ENCODE measurements at places on chromosomes 5 and 9.

DNA sequence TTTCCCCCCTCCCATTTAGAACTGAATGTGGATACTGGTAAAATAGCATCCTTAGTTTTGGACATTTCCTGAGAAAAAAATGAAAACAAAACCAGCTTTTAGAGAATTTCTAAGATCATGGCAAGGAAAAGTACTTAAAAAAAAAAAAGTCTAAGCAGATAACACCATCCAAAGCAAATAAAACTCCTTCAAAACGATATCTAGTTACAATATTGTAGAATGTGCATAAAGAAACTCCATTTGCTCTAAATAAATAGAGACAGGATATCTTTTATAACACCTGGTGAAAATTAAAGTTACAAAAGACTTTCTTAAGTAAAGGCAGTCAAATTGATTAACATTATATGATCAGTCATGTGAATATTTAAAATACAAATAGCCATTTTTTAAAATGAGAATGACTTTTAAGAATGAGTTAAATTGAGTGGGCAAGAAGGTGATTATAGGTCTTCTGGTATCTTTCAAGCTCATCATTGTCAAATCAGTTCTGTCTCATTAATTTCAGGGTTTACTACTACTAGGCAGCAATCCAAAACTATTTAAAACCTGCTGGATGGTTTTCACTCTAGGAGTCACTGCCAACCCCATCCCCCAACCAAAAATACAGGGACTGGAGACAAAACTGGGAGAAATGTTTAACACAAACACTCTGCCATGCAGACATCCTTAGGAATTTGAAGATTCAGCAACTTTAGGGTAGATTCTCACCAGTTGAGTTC, 382.6 kb downstream of the ADGRV1 start:
- no peak for DNase-seq

DNA sequence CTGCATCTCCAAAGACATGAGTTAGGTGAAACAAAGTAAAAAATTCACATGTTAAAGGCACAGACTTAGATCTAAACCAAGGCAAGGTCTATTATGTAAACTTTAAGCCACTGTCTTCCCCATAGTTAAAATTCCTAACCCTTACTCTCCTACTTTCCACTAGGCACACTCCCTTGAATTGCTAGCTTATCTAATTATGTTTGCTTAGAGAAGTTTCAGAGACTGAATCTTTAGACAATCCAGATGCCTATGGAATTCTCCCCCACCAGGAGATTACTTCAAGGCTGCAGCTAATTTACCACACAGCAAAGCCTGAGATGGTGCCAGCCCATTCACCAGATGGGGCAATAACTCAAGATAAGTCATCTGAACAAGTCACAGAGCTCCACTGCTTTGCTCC, 803.1 kb upstream of the COX7C start:
- DNase-seq = no peak

GRCh38 chr9:108033976-108034964, 544.7 kb upstream of the KLF4 start:
- no peak for DNase-seq

GRCh38 chr9:137188490-137189296, at the start of the genes ANAPC2 and SSNA1:
Gene ANAPC2 (minus strand): TSS chr9:137188560. CDS start chr9:137188532, 28 bp downstream.
Gene SSNA1 (plus strand): TSS chr9:137188676. CDS start chr9:137188727, 51 bp downstream.
- peak; percentile 26 for DNase-seq

DNA sequence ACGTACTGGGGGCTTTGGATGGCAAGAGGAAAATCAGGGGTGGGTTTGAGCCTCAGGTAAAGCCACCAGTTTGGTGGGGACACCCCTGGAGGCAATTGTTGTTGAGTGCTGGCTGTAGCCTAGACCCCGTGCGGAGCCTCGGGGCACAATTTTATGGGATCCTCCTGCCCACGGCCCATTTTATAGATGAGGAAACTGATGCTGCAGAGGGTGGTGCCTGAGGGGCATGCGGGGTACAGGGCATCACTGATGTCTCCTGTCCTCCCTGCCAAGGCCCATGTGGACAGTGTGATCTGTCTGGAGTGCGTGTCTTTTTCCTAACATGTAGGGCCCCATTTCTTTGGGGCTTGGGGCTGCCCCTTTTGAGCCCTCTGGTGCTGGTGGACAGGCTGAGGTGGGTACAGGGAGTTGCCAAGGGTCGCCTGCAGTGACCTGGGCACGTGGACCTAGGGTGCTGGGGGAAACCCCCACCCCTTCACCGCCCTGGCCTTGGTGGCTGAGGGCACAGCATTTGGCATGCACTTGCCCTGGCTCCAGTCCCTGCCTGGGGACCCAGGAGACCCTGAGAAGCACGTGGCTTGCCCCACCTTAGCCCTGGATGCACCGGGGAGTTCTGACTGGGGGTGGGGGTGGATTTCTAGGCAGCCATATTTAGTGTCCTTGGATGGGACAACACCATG, 22.1 kb downstream of the WNK2 start:
- DNase-seq = no peak

DNA sequence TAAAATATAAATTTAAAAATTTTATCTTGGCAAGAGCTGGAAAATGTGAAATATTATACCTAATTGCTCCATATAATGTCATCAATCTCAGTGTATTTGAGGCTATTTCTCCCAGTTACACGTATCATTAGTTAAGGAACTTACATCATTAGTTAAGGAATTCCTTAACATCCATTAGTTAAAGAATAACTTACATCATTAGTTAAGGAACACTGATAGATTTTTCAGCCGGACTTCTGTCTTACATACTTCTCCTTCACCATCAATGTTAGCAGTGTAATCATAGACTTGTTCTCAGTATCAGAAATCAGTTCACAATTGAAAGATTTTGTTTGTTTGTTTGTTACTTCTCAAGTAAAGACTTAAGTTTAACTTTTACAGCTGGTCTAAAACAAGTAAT, 524.4 kb upstream of the CHD1 start:
- DNase-seq = no peak

DNA sequence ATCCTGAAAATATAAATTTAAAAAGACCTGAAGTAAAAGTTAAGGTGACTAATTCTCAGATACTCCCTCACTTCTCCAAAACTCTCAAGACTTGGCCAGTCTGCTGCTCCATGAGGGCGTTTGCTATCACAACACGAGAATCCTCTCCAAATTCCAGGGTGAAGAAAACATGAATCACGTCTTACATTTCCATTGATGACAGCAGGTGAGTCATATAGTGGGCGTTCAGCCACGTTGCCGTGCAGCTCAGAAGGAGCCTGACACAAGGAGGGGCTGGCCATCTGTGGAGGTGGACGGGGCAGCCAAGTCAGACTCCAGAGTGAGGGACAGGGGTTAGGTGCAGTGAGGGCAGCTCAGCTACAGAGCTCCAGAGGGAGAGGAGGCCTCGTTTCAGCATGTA, 555.1 kb upstream of the ADAMTS16 start:
- no peak for DNase-seq

Measured in SHP77 treated with DMSO at 0.1 percent for 48 hours (cell line).